Stimulated activated CD8-positive, alpha-beta memory T cell treated with anti-CD3 and anti-CD28 coated beads, Interleukin-2, amount 100 ng/mL, for 48 hours (primary cell): ENCODE measurements at places on chromosomes 5 and 9.

DNA sequence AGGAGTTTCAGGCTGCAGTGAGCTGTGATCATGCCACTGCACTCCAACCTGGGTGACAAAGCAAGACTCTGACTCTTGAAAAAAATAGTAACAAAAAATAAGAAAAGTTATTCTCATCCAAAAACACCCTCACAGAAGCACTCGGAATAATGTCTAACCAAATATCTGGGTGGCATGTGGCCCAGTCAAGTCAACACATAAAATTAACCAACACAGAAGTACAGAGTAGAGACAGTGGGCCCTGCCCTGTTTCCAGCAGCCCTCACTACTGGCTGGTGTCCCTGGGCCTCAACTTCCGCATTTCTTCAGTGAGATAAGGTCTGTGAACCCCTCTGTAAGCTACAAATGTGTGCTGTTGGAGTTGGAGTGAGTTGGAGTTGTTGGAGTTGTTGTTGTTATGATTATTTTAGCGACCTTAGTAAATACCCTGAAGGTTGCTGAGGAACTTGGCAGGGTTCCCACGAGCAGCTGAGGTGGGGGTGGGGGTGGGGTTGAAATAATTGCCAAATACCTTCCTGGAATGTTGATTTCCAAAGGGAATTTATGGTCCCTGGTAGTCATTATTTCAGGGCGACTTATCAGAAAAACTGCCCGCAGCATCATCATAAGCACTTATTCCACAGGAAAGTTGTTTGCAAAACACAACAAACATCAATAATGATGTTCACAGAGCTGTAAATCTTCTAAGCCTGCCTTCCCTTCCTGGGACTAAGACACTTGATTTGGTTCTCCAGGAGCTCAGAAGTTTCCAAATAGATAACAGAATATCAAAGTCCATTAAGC lies 30.2 kb downstream of the C5orf15 start:
- no peak for DNase-seq

GRCh38 chr5:142840575-142840974 lies 70.4 kb downstream of the ARHGAP26 start:
- no peak for DNase-seq

DNA sequence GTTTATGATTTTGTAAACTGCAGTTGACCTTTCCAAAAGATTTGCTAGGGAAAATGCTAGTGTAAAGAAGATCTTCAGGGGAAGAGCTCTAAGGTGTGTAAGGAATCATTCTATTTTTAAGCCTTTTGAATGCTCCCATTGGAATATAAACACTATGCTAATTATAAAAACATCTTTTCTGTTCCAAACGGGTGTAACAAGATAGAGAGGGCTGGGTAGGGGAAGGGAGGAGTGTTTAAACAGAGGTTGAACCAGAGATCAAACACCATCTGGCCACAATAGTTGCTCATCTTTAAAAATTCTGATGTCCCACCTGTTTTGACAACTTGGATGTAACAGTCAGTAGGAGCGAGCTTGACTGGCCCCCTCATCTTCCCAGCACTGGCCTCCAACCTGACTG lies 38.4 kb downstream of the ZNF618 start:
- no peak for DNase-seq

GRCh38 chr5:158899211-158899610 lies 200.5 kb downstream of the EBF1 start:
- no peak for DNase-seq

DNA sequence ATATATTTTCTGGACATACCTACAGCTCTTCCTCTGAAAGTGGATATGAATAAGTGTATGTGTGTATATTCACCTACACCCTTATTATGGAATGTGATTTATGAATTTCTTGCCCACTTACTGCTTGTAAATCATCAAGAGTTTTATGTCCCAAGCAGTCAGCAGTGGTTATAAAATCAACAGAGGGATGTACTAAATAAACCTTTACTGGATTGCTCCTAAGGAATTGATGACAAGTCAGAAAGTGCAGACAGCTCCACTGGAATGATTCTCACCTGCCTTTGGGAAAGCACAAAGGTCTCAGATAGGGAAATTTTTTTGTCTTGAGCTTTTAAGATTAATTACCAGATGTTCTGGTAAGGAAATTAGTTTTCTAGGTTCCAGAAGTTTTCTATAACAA lies 9.3 kb downstream of the TMEM174 start:
- no peak for DNase-seq

GRCh38 chr9:69495296-69495695 lies 170.3 kb downstream of the ENTREP1 start:
- DNase-seq: no peak

DNA sequence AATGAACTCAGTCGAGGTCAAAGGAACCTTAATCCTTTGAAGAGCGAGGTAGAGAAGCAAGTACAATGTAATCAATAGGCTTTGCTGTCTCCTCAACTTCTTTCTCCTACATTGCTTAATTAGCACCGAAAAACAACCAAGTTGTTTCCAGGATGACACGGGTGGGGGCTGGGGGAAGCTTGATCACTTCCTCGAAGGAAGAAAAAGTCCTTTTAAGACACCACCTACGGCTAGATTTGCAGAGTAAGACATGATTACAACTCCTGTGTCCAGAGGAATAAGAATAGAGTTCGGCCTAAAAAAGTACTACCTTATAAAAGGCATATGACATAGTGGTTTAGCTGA lies 811 bp upstream of the ARRDC3 start:
- no peak for DNase-seq

DNA sequence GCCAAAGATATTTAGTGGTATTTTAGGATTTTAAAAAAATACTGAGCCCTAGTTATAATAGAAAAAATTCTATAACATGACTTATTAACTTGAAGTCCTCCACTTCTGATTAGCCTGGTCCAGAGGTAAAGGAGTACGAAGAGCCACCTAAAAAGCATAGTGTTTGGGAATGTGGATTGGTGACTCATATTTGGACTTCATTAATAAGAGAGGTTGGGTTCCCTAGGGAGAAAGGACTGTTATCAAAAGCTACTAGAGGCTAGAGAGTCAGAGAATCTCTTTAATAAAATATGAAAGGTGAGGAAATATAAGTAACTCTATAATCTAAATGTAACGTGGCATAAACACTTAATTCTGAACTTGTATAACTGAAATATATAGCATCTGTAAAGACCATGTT lies 180.7 kb upstream of the TARS1 start:
- no peak for DNase-seq

DNA sequence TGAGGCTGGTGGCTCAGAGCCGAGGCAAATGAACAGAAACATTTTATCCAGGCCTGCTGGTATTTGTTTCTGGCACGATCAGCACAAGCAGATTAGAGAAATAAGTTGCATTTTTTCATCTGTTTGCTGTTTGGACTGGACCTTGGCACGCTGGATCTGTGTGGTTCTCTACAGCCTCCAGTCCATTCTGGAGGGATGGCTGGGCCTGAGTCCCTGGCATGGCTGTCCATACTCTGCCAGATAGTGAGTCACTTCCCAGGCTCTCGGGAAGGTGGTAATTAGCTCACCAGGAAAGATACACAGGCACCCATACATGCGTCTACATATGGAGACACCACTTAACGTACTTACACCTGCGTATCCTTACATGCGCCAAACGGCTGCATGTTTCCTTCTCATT lies 78.6 kb downstream of the SPRY4 start:
- no peak for DNase-seq

- no peak for DNase-seq
Observed at GRCh38 chr5:29263915-29264351, 1929.6 kb upstream of the CDH6 start.

DNA sequence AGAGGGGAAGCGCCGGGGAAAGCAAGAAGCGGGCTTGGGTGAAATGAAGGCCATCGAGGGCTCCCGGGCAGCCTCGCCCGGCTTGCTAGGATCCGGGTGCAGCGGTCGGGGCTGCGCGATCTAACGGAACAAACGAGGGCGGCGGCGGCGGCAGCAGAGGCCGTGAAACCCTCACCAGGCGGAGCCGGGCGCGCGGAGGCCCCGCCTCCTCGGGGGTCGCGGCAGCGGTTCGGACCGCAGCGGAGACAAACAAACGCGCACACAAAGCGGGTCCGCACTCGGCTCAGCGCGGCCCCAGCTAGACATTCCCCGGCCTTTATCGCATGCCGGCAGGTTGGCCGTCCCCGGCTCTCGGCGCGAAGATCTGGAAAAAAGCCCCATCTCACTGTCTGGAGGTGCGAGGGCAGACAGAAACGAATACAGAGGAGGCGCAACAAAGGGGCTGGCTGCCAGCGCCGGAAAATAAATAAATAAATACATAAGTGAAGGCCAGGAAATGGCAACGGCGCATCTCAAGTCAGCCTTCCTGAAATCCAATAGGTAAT lies 10.5 kb upstream of the TRIM36 start:
- no peak for DNase-seq

GRCh38 chr5:126052791-126053190 lies 370.4 kb upstream of the GRAMD2B start:
- no peak for DNase-seq

DNA sequence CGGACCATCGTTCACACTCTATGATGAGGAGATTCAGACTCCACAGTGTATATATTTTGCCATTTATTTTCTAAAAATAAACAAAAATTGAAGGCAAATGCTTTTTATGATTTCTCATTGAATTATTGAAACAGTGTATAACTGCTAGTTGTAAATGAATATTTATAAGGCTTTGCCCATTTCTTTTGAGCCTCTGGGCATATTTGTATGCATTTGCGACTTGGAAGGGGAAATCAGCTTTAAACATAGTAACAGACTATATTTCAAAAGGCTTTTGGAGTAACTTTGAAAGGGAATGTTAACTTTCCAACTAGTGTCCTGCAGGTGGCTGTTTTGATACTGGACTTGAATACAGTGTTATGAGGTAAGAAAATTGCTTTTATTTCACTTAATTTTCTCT lies 26.0 kb downstream of the MRPL22 start:
- no peak for DNase-seq

GRCh38 chr9:37374892-37375291 lies 47.6 kb upstream of the GRHPR start:
- no peak for DNase-seq

DNA sequence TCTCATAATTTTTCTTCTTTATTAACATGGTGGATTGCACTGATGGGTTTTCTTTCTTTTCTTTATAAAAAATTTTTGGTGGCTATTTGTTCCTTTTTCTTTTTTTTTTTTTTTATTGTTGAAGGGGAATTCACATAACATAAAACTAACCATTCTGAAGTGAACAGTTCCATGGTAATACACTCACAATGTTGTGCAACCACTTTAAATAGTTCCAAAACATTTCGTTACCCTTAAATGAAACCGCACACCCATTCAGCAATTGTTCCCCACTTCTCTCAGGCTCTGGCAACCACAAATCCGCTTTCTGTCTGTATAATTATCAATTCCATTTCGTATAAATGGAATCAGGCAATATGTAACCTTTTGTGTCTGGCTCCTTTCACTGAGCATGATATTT lies 11.7 kb upstream of the SETX start:
- DNase-seq: no peak

DNA sequence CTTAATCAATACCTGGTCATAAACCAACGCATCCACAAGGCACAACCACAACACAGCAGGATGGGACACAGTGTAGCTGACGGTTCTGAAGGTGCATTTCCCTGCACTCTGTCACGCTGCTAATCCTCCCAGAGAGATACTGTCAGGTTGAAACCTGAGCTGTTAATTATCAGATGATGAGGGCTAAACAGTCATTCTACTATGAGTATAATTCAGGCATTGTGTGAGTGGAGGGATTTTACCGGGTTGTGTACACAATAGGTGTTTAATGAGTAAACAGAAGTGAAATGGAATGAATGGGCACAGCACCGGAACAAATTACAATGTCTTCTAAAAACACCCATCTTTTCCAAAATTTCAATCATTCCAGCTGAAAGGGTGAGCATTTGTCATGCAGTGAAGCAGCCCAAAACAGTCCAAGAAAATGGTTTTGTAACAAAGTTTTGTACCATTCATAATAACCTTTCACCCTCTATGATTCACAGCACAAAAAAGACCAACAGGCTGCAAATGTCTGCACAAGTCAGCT lies 71.5 kb downstream of the ABCA1 start:
- no peak for DNase-seq

- no peak for DNase-seq
Observed at GRCh38 chr5:149455889-149456409, 76.9 kb upstream of the IL17B start.

- no peak for DNase-seq
Observed at GRCh38 chr5:118211606-118212005, 776.7 kb downstream of the DTWD2 start.

GRCh38 chr5:142280066-142281007 lies 44.5 kb downstream of the SPRY4 start:
- DNase-seq: no peak

- no peak for DNase-seq
Observed at GRCh38 chr9:93223260-93224180, 39.6 kb downstream of the WNK2 start.

DNA sequence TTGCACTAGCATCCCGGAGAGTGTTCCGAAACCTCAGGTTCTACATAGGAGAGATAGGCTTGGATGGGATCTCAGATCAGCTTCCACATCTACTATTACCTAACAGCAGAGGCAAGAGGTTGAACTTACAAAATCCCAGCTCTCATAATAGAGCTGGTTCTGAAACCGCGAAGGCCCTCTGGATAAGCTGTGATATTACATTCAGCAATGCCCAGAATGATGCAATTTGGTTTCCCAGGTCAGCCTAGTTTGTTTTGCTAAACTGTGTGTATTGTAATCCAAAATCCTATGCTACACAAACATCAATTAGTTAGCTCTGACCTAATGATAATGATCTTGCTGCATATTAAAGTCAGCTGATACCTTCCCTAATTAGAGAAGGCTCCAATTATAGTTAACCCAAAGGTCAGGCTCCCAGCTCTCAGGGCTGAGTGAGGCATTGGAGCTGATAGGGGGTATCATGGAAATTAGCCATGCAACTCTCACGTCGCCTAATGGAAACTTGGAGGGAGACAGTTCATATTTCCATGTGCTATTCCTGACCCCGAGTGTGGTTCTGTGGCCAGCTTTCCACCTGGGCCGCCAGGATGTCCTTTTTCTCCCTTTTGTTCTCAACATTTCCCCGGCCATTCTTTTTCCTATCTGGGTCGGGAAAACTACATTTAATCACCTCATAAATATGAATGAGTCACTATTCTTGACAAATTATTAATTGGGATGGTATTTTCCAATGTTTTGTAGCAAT lies 278.4 kb upstream of the IRX1 start:
- no peak for DNase-seq

- DNase-seq: no peak
Observed at GRCh38 chr9:4839470-4839912, 46.7 kb downstream of the RCL1 start.
